ENCODE measurements at places on chromosomes 4 and X.

DNA sequence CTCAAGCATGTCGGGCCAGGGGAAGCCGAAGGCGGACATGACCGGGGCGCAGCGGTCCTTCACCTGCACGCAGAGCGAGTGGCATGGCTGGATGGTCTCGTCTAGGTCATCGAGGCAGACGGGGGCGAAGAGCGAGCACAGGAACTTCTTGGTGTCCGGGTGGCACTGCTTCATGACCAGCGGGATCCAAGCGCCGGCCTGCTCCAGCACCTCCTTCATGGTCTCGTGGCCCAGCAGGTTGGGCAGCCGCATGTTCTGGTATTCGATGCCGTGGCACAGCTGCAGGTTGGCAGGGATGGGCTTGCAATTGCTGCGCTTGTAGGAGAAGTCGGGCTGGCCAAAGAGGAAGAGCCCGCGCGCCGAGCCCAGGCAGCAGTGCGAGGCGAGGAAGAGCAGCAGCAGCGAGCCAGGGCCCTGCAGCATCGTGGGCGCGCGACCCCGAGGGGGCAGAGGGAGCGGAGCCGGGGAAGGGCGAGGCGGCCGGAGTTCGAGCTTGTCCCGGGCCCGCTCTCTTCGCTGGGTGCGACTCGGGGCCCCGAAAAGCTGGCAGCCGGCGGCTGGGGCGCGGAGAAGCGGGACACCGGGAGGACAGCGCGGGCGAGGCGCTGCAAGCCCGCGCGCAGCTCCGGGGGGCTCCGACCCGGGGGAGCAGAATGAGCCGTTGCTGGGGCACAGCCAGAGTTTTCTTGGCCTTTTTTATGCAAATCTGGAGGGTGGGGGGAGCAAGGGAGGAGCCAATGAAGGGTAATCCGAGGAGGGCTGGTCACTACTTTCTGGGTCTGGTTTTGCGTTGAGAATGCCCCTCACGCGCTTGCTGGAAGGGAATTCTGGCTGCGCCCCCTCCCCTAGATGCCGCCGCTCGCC lies at the start of gene SFRP2:
TSS of gene SFRP2 (minus strand) at position 671 of the 864 bp plus-strand sequence. CDS start at position 423, 248 bp downstream.
- DNase-seq = no peak

DNA sequence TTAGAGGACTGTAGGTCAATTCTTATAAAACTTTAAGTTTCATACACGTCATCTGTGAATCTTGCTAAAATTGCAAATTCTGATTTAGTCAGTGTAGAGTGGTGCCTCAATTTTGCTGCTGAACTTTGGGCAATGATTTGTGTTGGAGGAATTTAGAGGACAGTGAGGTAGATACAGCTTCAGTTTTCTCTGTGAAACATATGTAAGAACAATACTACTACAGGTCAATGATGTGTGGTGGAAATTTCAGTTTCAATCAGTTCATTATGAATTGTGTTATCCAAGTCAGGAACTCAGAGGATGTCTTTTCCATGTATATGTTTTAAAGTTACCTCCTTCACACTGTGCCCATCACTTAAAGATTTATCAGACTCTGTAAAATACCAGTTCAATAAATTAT lies 1597.8 kb upstream of the PCDH10 start:
- no peak for DNase-seq

DNA sequence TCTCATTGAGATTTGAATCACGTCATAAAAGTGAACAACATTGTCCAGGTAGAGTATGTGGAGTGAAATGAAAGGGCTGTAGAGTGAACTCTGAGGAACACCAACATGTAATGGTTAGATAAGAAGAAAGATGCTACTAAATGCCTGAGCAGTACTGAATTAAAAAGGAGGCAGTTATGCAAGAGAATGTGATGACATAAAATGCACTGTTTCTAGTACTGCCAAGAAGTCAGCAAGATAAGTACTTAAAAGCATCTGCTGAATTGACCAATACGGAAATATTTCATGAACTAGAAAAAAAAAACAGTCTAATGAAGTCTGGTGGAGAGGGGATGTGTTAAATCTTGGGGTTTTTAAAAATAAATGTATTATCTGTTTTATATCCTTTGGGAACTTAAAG lies 583.8 kb upstream of the GALNT7 start:
- no peak for DNase-seq

- no peak for DNase-seq
These were observed 49.6 kb downstream of the GRIA2 start for GRCh38 chr4:157270108-157270507.

GRCh38 chrX:50700921-50701320 lies 113.1 kb downstream of the SHROOM4 start:
- no peak for DNase-seq

- DNase-seq = peak; percentile 17
These were observed at the start of gene UNC5C for GRCh38 chr4:95548738-95549245. Gene UNC5C, minus strand, starts transcription at chr4:95548973.

DNA sequence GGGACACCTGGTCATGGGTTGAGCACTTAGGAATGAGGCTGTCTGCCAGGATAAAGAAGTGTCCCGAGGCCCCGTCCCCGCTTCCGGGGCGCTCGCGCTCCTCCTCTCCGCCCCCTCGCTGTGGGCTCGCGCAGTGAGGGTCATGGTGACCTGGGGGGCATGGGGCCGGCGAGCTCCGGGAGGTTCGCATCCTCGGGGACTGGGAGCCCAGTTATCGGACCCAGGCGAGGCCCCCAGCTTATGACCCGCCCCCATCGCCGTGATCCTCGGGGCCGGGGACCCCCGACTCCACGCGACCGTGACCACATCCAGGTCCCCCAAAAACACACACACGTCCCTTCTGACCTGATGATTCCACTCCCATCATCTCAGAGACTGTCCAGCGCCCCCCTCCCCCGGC lies 35.3 kb upstream of the SRPX start:
- no peak for DNase-seq

DNA sequence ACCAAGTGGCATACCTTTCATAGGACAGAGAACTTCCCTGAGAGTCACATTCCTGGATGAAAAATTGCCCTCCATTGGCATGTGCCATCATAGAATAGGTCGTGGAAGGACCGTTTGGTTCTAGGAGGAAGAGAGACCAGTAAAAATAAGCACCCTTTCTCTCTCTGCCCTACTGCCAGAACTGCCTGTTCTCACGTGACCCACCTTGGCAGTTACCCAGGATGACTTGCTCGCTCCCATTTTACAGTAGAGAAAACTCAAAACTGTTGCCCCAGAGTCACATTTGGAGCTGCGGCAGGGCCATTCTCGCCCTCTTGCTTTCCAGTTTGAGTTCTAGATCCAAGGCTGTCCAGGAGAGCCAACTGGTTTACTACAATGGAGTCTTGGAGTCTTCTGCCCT lies 1.1 kb upstream of the NLGN3 start:
- DNase-seq = peak; percentile 26
